ENCODE measurements at places on chromosomes 11 and 22. TPM values are rescaled to one million over a fixed set of nuclear protein-coding genes. Genes with fewer than 3 reads are reported as not detected.

Gene ZDHHC24
- 9.6 TPM for total RNA-seq

DNA sequence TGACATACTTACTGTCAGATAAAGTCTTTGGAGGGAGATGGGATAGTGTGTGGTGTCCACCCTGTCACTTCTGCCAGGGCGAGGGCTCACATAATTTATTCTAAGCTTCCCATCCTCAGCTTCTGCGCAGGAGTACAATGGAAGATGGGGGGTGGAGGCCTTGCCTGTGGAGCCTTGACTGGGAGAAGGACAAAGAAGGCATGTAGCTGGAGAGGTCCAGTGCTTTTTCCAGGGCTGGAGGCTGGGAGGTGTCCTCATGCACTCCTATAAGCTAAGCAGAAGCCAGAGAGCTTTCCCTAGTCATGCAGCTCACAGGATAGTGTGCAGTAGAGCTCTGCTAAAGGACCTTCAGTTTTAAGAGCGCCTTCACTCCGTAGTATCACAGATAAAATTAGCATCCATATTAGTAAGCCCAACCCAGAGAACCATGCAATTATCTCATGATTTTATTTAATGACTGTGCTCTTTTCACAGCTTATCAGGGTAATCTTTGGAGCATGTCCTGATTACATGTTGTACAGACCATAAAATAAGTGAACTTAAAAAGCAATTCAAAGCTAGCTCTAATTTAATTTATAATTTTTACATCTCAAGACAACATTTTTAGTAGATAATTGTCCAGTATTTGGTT is 148.3 kb downstream of the TEAD1 start:
- H3K27ac ChIP-seq = no peak overlapping the region
- no peak for DNase-seq
- H3K4me3 ChIP-seq = no peak overlapping the region
- H3K27me3 ChIP-seq = peaks cover 54% of the 10 kb centered on the region

- DNase-seq = no peak
- peaks cover 3% of the 10 kb centered on the region for H3K36me3 ChIP-seq
- H3K4me3 ChIP-seq = no peak overlapping the region
- peaks cover 37% of the 10 kb centered on the region for H3K4me1 ChIP-seq
These were observed 40.0 kb downstream of the AMBRA1 start for GRCh38 chr11:46553814-46554212.

GRCh38 chr11:875203-875602 is 32.6 kb downstream of the TSPAN4 start:
- H3K36me3 ChIP-seq = peaks cover 8% of the 10 kb centered on the region
- no peak overlapping the region for H3K27ac ChIP-seq
- no peak for DNase-seq
- no peaks in the 10 kb centered on the region for H3K27me3 ChIP-seq
- no peak overlapping the region for H3K4me3 ChIP-seq

DNA sequence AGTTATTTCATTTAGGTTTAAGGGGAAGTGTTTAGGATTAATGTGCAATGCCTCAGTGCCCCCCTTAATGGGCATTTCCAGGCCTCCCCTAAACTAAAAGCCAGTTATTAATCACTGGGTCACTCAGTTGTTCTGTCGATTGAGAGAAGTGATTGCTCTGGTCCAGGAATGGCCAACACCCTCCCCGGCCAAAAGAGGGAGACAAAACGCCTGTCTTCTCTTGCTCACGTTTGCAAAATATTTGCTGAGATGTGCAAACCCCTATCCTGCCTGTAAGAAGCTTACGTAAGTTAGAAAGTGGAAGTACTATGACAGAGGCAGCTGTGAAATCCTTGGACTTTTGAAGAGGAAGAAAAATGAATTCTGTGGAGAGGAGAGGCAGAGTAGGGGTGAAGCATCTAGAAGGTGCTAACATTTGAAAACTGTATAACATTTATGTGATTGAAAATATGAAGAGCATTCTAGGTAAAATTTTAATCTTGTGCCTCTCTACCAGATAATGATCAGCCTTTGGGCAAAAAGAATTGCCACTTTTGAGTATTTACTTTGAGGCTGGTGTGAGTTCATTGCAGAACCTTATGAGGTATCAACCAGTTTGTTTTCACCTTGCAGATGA is 37.7 kb downstream of the NTM start:
- no peaks in the 10 kb centered on the region for H3K36me3 ChIP-seq
- H3K4me3 ChIP-seq = no peak overlapping the region
- H3K4me1 ChIP-seq = no peaks in the 10 kb centered on the region

- H3K27me3 ChIP-seq = no peaks in the 10 kb centered on the region
- peak; percentile 61 for DNase-seq
- no peak overlapping the region for H3K27ac ChIP-seq
- peaks cover 5% of the 10 kb centered on the region for H3K4me1 ChIP-seq
- peaks cover 11% of the 10 kb centered on the region for H3K36me3 ChIP-seq
These were observed 99.4 kb downstream of the MIAT start for GRCh38 chr22:26756675-26757293.

Gene ACRV1
- total RNA-seq = not detected

Gene OR5B12
- not detected for total RNA-seq

Gene MOV10L1
- 0.14 TPM for total RNA-seq

Gene SELENOO
- total RNA-seq = 20.9 TPM

DNA sequence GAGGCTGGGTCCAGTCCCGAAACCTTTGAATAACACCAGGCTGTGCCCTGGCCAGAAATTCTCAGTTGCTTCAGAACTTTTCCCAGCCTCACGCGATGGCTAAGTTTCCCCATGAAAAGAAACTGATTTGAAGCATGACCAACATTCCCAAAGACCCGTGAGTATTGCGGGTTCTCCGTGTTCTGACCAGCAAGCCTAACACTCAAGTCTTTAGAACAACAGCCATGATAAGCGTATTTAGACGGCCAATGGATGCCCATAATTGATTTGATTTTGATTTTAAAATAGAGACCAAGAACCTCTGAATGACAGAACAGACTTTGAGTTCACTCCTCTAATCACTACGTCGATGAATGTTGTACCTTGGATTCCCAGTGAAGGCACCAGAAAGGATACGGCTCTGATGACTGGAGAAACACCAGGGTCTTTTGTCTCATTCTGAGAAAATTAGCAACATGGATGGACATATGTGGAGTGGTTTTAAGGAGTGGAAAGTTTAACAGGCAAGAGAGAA is 43.9 kb downstream of the ZNF280B start:
- peaks cover 3% of the 10 kb centered on the region for H3K36me3 ChIP-seq
- no peak for DNase-seq

DNA sequence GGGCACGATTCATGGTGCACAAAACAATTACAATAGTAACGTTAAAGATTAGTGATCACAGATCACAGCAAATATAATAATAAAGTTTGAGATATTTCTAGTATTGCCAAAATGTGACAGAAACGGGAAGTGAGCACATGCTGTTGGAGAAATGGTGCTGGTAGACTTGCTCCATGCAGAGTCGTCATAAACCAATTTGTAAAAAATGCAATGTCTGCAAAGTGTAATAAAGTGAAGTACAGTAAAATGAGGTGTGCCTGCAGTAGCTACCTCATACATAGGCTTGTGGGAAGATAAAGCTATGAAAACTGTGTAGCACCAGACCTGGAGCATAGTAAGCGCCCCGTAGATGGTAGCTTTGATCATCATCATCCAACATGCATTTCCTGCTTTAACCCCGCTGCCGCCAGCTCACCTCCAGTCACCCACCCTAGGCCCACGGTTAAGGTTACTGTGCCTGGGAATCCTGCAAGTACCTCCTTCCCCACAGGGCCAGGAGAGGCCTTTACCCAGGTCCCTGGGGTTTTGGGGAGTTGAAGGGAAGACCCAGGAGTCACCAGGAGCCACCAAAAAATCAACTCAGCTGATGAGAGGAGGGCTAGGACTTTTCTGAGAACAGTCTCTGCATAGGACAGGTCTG is 59.2 kb downstream of the MYO7A start:
- DNase-seq = no peak
- H3K4me1 ChIP-seq = no peaks in the 10 kb centered on the region
- H3K27me3 ChIP-seq = no peaks in the 10 kb centered on the region
- no peak overlapping the region for H3K4me3 ChIP-seq
- H3K36me3 ChIP-seq = no peaks in the 10 kb centered on the region

Gene CCDC82
- total RNA-seq = 25.0 TPM

DNA sequence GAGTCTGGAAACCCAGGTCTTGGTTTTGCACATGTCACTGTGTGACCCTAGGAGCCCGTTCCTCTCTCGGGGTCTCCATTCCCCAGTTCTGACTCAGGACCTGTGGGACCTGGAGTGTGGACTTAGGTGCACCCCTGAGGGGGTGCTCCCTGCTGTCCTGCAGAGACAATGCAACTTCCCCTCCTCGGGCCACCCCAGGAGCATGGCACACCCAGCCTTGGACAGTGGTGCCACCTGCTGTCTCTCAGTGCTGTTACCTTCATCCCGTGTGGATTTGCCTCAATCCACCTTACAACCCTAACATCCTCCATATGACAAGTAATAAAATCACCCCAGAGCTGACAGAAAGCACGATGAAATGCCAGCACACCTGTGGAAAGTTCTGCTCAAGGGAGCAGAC is 27.5 kb upstream of the CRYBB3 start:
- no peaks in the 10 kb centered on the region for H3K27me3 ChIP-seq
- H3K36me3 ChIP-seq = no peaks in the 10 kb centered on the region
- H3K4me3 ChIP-seq = no peak overlapping the region

GRCh38 chr11:129225190-129225589 is 33.1 kb upstream of the ARHGAP32 start:
- no peaks in the 10 kb centered on the region for H3K27me3 ChIP-seq
- no peak for DNase-seq
- H3K27ac ChIP-seq = no peak overlapping the region
- H3K4me1 ChIP-seq = no peaks in the 10 kb centered on the region
- peaks cover 11% of the 10 kb centered on the region for H3K36me3 ChIP-seq
- no peak overlapping the region for H3K4me3 ChIP-seq

DNA sequence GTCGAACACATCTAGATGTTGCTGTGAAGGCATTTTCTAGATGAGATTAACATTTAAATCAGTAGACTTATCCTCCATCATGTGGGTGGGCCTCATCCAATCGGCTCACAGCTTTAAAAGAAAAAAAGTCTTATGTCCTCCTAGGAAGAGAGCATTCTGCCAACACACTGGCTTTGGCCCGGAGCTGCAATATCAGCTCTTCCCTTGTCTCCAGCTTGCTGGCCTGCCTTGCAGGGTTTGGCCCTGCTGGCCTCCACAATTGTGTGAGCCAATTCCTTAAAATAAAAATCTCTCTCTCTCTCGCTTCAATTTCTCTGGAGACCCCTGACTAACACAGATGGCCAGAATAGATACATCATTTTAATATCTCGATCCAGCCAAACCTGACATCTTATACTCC is 13.1 kb upstream of the ABCC8 start:
- H3K36me3 ChIP-seq = no peaks in the 10 kb centered on the region
- H3K27ac ChIP-seq = no peak overlapping the region
- no peaks in the 10 kb centered on the region for H3K4me1 ChIP-seq
- no peak for DNase-seq
- no peak overlapping the region for H3K4me3 ChIP-seq

GRCh38 chr22:19519041-19519926 is 4.9 kb downstream of the CLDN5 start:
- no peak for DNase-seq
- peaks cover 14% of the 10 kb centered on the region for H3K27me3 ChIP-seq
- peaks cover 37% of the 10 kb centered on the region for H3K36me3 ChIP-seq
- H3K4me1 ChIP-seq = peaks cover 7% of the 10 kb centered on the region

- H3K36me3 ChIP-seq = no peaks in the 10 kb centered on the region
- peaks cover 26% of the 10 kb centered on the region for H3K27me3 ChIP-seq
- no peak overlapping the region for H3K27ac ChIP-seq
- DNase-seq = no peak
- no peaks in the 10 kb centered on the region for H3K4me1 ChIP-seq
These were observed 161.4 kb downstream of the WT1 start for GRCh38 chr11:32273931-32274330.

DNA sequence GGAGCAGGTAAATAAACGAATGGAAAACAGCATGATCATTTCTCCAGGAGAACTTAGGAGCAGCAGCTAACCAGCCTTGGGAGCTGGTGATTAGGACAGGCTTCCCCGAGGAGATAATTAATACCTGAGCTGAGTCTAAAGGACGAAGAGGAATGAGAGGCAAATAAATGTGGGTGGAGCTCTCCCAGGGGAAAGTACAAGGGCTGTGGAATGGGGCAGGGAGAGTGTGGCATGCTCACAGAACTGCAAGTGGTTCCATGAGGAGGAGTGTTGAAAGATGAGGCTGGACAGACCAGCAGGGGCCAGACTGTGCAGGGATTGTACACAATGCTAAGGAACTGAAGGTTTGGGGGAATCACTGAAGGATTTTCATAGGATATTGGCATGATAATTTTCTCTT is 14.2 kb upstream of the TLCD5 start:
- no peaks in the 10 kb centered on the region for H3K36me3 ChIP-seq
- no peak for DNase-seq
- H3K4me1 ChIP-seq = no peaks in the 10 kb centered on the region
- no peak overlapping the region for H3K27ac ChIP-seq
- no peak overlapping the region for H3K4me3 ChIP-seq

GRCh38 chr11:100328626-100329340 is 358.3 kb upstream of the ARHGAP42 start:
- H3K27ac ChIP-seq = no peak overlapping the region
- DNase-seq = no peak
- H3K36me3 ChIP-seq = no peaks in the 10 kb centered on the region
- H3K4me1 ChIP-seq = no peaks in the 10 kb centered on the region

Gene BAIAP2L2
- total RNA-seq = 0.20 TPM

DNA sequence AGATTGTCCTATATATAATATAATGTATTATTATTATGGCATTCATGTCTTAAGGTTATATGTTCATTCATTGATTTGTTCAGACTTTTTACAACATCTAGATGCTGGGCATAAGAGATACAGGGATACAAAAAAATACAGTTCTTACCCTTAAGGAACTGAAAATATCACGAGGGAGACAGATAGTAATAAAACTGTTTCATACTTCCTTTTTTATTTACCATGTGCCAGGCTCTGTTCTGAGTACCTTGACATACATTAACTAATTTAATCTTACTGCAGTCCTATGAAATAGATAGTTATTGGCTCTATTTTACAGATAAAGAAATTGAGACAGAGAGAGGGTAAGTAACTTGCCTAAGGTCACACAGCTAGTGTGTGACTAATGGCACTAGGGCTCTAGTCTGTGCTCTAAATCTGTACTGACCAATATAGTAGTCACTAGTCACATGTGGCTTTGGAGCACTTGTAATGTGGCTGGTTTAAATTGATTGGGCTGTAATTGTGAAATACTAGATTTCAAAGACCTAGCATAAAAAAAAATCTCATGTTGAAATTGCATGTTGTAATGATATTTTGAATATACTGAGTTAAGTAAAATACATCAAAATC is 21.3 kb downstream of the TRIM44 start:
- H3K27me3 ChIP-seq = no peaks in the 10 kb centered on the region
- peaks cover 38% of the 10 kb centered on the region for H3K4me1 ChIP-seq
- no peak overlapping the region for H3K4me3 ChIP-seq
- DNase-seq = no peak
- H3K27ac ChIP-seq = no peak overlapping the region

GRCh38 chr11:77310721-77311120 is 9.2 kb upstream of the GDPD4 start:
- no peak overlapping the region for H3K4me3 ChIP-seq
- H3K27me3 ChIP-seq = peaks cover 4% of the 10 kb centered on the region
- H3K36me3 ChIP-seq = no peaks in the 10 kb centered on the region
- peaks cover 9% of the 10 kb centered on the region for H3K4me1 ChIP-seq
- H3K27ac ChIP-seq = no peak overlapping the region
